Aorta (tissue), 5 donors: ENCODE measurements at places on chromosomes 1 and 21. TPM values are rescaled to one million over a fixed set of nuclear protein-coding genes. Genes with fewer than 3 reads are reported as not detected.

DNA sequence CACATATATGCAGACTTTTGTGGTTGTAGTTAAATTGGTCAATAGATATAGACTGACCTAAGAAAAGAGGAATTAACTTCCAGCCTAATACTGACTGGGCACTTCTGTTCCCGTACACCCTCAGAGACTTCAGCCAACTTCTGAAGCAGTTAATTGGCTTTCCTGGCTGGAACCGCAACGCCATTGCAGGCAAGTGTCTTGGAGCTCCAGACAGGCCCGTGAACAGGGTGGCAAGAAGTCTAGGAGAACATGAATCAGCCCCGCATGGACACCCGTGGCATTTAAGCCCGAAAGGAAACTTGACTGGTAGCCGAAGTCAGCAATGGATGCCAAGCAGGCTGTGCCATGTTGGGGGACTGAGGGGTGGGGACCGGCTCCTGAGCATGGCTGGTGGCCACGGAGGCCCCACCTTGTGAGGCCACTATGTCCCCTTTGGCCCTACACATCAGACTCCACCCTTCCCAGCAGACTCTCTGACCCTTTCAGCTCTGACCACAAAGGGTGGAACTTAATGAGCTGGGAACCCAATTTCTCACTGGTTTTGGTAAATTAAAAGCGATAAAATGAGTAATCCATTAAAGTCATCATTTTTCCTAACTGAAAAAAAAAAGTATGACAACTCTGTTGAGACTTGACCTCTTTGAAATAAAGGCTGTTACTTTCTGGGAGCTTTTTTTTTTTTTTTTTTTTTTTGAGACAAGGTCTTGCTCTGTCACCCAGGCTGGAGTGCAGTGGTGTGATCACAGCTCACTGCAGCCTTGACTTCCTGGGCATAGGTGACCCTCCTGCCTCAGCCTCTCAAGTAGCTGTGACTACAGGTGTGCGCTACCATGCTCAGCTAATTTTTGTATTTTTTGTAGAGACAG is 54.1 kb downstream of the RUNX1 start:
- H3K27me3 ChIP-seq = no peaks in the 10 kb centered on the region
- no peak overlapping the region for H3K27ac ChIP-seq
- H3K36me3 ChIP-seq = no peaks in the 10 kb centered on the region
- no peak overlapping the region for H3K4me3 ChIP-seq
- DNase-seq = peak; percentile 66

DNA sequence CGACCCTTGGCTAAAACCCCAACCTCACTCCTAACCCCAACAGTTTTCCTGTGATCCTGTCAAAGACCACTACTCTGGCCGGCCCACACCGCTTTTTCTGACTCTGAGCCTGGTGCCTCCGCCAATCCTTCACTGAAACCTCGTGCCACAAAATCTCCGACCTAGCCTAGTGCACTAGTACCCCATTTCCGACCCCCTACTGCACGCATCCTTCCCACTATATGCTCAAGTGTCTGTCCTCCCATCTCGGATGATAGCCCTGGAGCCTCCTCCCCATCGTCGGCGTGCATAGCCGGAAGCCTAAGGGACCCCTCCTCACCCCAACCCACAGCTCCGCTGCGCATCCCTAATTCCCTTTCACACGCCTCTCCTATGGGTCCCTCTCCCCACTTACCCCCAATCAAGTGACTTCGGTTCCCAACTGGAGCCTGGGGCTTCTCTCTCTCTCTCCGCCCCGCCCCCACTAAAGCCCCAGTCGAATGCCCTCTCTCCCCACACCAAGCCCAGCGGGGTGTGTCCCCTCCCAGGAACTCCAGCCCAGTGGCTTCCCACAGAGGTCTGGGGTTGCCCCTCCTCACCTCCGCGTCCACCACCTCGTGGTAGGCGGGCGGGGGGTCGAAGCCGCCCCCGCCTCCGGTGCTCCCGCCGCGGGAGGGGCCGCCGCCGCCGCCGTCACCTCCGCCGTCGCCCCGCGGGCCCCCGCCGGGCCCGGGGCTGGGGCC is 791 bp downstream of the USP24 start:
- peak overlapping the region; percentile 89 for H3K4me3 ChIP-seq
- no peaks in the 10 kb centered on the region for H3K36me3 ChIP-seq
- DNase-seq = peak; percentile 83
- peaks cover 3% of the 10 kb centered on the region for H3K4me1 ChIP-seq

Gene AQP10
- total RNA-seq = 0.26 TPM

GRCh38 chr1:154306151-154306550 is 14.7 kb upstream of the AQP10 start:
- no peaks in the 10 kb centered on the region for H3K27me3 ChIP-seq
- H3K36me3 ChIP-seq = no peaks in the 10 kb centered on the region
- no peak for DNase-seq
- no peaks in the 10 kb centered on the region for H3K4me1 ChIP-seq
- H3K27ac ChIP-seq = no peak overlapping the region
- no peak overlapping the region for H3K4me3 ChIP-seq

Gene AIRE
- not detected for total RNA-seq

GRCh38 chr1:198893763-198894444 is 255.1 kb downstream of the PTPRC start:
- DNase-seq = no peak
- H3K36me3 ChIP-seq = no peaks in the 10 kb centered on the region
- H3K27ac ChIP-seq = no peak overlapping the region
- no peaks in the 10 kb centered on the region for H3K27me3 ChIP-seq
- no peak overlapping the region for H3K4me3 ChIP-seq

- H3K4me3 ChIP-seq = no peak overlapping the region
- H3K4me1 ChIP-seq = no peaks in the 10 kb centered on the region
Measured at GRCh38 chr1:23149114-23149513, 19.5 kb downstream of the LUZP1 start.

Gene ERG
- 133 TPM for total RNA-seq

Gene CFHR1
- total RNA-seq = 1.7 TPM

- no peak overlapping the region for H3K27ac ChIP-seq
- no peak overlapping the region for H3K4me3 ChIP-seq
- H3K4me1 ChIP-seq = no peaks in the 10 kb centered on the region
- no peaks in the 10 kb centered on the region for H3K36me3 ChIP-seq
- no peak for DNase-seq
Measured at GRCh38 chr21:29394051-29394450, 95.3 kb downstream of the BACH1 start.

- H3K4me1 ChIP-seq = no peaks in the 10 kb centered on the region
- no peaks in the 10 kb centered on the region for H3K36me3 ChIP-seq
- no peaks in the 10 kb centered on the region for H3K27me3 ChIP-seq
- H3K27ac ChIP-seq = no peak overlapping the region
Measured at GRCh38 chr1:94934551-94934950, 7.6 kb upstream of the CNN3 start.

- no peak for DNase-seq
- no peaks in the 10 kb centered on the region for H3K4me1 ChIP-seq
- H3K27me3 ChIP-seq = no peaks in the 10 kb centered on the region
- H3K36me3 ChIP-seq = no peaks in the 10 kb centered on the region
- no peak overlapping the region for H3K4me3 ChIP-seq
Measured at GRCh38 chr1:203990118-203990517, 82.8 kb upstream of the SOX13 start.

DNA sequence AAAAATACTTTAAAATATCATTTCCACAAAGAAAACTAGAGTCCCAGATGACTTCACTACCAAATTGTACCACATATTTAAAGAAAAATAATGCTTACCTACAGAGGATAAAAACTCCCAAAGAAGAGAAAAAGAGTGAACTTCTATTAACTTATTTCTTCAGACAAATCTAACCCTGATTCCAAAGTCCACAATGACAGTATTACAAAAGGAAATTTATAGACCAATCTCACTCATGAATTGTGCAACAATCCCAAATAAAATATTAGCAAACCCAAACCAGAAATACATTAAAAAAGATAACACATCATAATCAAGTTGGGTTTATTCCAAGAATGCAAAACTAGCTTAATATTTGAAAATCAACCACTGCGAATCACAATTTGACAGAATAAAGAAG is 161.4 kb upstream of the GALNT2 start:
- H3K4me3 ChIP-seq = no peak overlapping the region
- no peaks in the 10 kb centered on the region for H3K4me1 ChIP-seq
- H3K27me3 ChIP-seq = no peaks in the 10 kb centered on the region
- no peak for DNase-seq
- H3K36me3 ChIP-seq = no peaks in the 10 kb centered on the region

- no peak for DNase-seq
- no peak overlapping the region for H3K4me3 ChIP-seq
- no peaks in the 10 kb centered on the region for H3K36me3 ChIP-seq
- H3K4me1 ChIP-seq = no peaks in the 10 kb centered on the region
- no peak overlapping the region for H3K27ac ChIP-seq
- no peaks in the 10 kb centered on the region for H3K27me3 ChIP-seq
Measured at GRCh38 chr1:7278827-7279765, 492.0 kb upstream of the VAMP3 start.

DNA sequence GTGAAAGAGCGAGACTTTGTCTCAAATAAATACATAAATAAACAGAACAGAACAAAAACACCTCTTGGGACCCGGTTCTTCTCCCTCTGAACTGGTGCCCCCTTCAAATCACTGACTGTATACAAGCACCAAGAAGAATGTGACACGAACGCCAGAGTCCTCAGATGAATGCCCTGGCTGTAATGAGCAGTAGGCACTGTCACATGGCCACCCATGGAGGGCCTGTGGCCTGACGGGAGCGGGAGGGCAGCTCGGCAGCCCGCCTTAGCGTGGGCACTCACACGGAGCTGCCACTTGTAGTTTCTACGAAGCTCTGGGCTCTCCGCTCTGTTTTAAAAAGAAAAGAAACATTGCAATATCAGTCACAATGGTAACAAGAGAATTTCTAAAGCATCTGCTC is 146.0 kb downstream of the PEX14 start:
- H3K27me3 ChIP-seq = no peaks in the 10 kb centered on the region
- no peak overlapping the region for H3K27ac ChIP-seq
- no peaks in the 10 kb centered on the region for H3K4me1 ChIP-seq
- DNase-seq = no peak
- H3K4me3 ChIP-seq = no peak overlapping the region
- H3K36me3 ChIP-seq = no peaks in the 10 kb centered on the region
